ENCODE measurements at places on chromosomes 5 and 9. TPM values are rescaled to one million over a fixed set of nuclear protein-coding genes. Genes with fewer than 3 reads are reported as not detected.

The DYNC2I2 gene
- total RNA-seq = 32.0 TPM

The TAF11L11 gene
- total RNA-seq = not detected

The SEMA5A gene
- total RNA-seq = 11.2 TPM

The GABRA1 gene
- 18.2 TPM for total RNA-seq

The CCDC192 gene
- not detected for total RNA-seq

The LCN15 gene
- not detected for total RNA-seq

The CDKN2B-AS1 gene
- 0.62 TPM for total RNA-seq

The DNAJA1 gene
- 203 TPM for total RNA-seq

The FGF1 gene
- total RNA-seq = 6.9 TPM

The TMEM215 gene
- 1.1 TPM for total RNA-seq

The SPTLC1 gene
- 84.1 TPM for total RNA-seq

DNA sequence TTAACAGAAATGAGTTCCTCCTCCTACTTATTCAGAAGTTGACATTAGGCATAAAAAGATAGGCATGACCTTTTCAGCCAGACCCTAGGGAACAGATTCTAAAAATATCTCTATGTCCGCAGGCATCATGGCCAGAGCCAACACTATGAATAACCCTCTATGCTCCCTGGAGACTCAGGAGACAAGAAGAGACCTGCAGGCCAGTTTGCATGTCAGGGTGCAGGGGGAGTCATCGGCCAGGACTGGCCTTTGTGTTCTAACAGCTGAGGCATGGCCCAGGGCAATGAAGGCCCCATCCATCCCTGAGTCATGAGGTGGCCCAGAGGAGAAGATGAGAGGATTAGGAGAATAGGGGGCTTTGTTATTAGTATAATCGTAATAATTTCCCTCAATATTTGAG is 93.8 kb downstream of the TMEM215 start:
- DNase-seq = no peak

- no peak for DNase-seq
Measured at GRCh38 chr9:89505911-89506310, 8.0 kb upstream of the SEMA4D start.

- no peak for DNase-seq
Measured at GRCh38 chr9:98457726-98458370, 202.4 kb upstream of the TBC1D2 start.

GRCh38 chr9:83432877-83433550 is 105.2 kb downstream of the FRMD3 start:
- no peak for DNase-seq

GRCh38 chr9:91234523-91234922 is 127.2 kb downstream of the AUH start:
- DNase-seq = no peak

GRCh38 chr5:38576442-38576841 is 20.0 kb upstream of the LIFR start:
- no peak for DNase-seq

- no peak for DNase-seq
Measured at GRCh38 chr5:61472172-61472958, 140.3 kb downstream of the ZSWIM6 start.

GRCh38 chr9:78131969-78132700 is 100.5 kb upstream of the GNAQ start:
- DNase-seq = no peak

DNA sequence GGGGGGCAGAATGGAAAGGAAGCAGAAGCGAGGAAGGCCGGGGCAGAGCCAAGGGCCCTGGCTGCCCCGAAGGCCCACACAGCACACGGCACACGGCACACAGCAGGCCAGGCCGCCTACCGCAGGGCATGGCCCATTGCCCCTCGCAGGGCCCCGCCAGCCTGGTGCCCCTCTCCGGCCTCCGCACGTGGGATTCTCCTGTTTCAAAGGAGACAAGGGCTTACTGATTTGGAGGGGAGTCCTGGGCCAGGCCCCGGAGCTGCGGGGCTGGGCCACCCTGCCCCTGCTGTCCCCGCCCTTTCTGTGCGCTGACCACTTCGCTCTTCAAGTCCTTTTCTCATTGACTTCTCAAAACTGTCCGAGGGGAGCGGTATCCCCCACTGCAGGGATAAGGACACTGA is 7.7 kb upstream of the PHYKPL start:
- no peak for DNase-seq

GRCh38 chr5:37789991-37790390 is 49.9 kb downstream of the GDNF start:
- no peak for DNase-seq

GRCh38 chr5:102975457-102976182 is 144.3 kb downstream of the GIN1 start:
- DNase-seq = no peak

GRCh38 chr5:35488791-35489190 is 128.9 kb upstream of the SPEF2 start:
- no peak for DNase-seq

GRCh38 chr5:139839918-139840317 is 44.3 kb downstream of the PSD2 start:
- no peak for DNase-seq

- no peak for DNase-seq
Measured at GRCh38 chr9:22343218-22343611, 103.4 kb upstream of the DMRTA1 start.

GRCh38 chr9:119370816-119371215 is 1.6 kb upstream of the BRINP1 start:
- no peak for DNase-seq

DNA sequence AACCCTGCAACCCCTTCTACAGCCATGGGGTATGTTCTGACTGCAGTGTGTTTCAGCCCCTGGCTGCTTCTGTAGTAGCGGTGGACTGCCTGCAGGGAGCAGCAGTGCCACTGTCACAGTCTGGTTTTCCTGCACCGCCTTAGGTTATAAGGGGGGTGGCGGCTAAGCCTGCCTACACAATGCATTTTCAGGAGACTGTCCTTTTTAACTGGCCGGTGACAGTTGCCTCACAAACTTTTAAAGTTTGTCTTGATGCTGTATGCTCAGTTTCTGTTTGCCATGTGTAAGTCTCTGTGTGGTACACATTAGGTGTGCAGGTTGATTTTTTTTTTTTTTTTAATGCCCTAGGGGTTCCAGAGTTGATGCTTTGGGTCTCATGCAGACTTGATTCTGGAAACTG is 53.0 kb downstream of the NUP214 start:
- peak; percentile 46 for DNase-seq

DNA sequence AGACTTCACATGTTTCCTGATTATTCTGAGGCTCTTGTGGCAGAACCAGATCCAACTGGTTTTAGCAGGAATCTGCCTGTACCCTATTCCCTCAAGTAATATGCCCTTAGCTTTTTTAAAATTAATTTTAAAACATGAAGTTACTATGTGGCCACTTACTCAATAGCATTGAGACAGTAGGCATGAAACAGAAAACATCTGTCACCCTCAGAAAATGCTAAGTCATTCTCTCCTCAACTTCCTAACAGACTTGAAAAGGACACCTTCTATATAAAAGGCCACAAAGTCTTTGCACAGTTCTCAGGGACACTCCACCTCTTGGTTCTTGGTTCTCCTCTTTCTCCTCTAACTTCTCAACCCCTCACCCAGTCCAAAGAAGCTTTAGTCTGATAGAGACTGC is 277.8 kb downstream of the RAB3C start:
- DNase-seq = no peak

GRCh38 chr9:37010180-37010579 is 23.9 kb downstream of the PAX5 start:
- no peak for DNase-seq

GRCh38 chr5:151144275-151144674 is 13.3 kb downstream of the ANXA6 start:
- DNase-seq = no peak

DNA sequence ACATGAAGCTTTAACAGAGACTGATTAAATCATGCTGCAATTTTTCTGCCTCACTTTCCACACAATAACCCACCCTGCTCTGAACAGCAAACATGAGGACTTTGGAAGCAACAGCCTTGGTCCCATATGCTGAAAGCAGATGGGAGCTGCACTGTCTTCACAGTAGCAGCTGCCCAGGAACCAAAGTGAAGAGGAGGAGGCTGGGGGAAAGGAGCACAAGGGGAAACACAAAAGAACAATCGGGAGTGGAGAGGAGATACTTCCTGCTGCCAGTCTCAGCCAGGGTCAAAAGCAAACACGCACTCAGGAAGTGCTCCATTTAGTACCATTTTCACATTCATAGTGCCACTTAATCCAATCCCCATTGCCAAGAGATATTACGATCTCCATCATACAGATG is 183.3 kb upstream of the PUM3 start:
- DNase-seq = no peak

- no peak for DNase-seq
Measured at GRCh38 chr5:140753561-140753960, 32.4 kb upstream of the PCDHA1 start.

- no peak for DNase-seq
Measured at GRCh38 chr5:169354263-169354662, 53.3 kb upstream of the SLIT3 start.

DNA sequence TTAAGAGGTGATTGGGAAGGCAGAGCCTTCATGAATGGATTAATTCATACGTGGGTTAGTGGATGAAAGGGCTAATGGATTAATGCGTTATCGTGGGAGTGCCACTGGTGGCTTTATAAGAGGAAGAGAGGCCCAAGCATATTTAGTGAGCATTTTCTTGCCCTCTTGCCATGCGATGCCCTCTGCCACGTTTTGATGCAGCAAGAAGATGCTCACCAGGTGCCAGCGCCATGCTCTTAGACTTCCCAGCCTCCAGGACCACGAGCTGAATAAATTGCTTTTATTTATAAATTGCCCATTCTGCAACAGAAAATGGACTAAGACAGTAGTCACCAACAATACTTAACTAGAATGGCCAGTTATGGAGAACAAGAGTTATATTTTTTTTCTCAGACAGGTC is 24.2 kb downstream of the DAPK1 start:
- no peak for DNase-seq

- DNase-seq = no peak
Measured at GRCh38 chr5:157285310-157286035, 19.6 kb downstream of the CYFIP2 start.

- DNase-seq = no peak
Measured at GRCh38 chr5:126355940-126356339, 67.3 kb upstream of the GRAMD2B start.

DNA sequence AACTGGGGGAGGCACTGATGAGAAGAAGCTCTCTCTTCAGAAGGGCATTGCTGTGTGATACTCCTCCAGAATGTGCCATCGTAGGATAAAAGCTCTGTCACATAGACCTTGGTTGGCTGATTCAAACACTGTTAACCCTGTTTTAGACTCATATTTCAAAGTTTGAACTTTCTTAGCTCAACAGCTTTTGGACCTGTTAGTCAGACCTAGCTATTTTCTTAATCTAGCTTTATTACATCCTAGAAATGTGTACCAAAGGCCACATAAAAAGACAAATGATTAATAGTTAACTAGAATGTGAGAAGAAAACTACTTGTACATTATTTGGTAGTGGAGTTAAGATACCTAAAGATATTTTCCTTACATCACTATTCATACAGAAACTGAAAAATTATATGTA is 4.3 kb downstream of the RHOBTB3 start:
- DNase-seq = no peak

Data from occipital lobe (tissue), 3 donors.